Small intestine (tissue), 16 donors: ENCODE measurements at places on chromosomes 5 and 9.

GRCh38 chr9:15743512-15743911, 190.7 kb downstream of the CCDC171 start:
- DNase-seq = no peak

GRCh38 chr5:73213566-73213998, 40.6 kb downstream of the TMEM174 start:
- DNase-seq = no peak

- DNase-seq = no peak
Measured at GRCh38 chr5:111432883-111433536, 79.3 kb downstream of the STARD4 start.

GRCh38 chr9:37859043-37859442, 44.9 kb downstream of the SLC25A51 start:
- no peak for DNase-seq
